ENCODE measurements at places on chromosomes 1 and 21.

DNA sequence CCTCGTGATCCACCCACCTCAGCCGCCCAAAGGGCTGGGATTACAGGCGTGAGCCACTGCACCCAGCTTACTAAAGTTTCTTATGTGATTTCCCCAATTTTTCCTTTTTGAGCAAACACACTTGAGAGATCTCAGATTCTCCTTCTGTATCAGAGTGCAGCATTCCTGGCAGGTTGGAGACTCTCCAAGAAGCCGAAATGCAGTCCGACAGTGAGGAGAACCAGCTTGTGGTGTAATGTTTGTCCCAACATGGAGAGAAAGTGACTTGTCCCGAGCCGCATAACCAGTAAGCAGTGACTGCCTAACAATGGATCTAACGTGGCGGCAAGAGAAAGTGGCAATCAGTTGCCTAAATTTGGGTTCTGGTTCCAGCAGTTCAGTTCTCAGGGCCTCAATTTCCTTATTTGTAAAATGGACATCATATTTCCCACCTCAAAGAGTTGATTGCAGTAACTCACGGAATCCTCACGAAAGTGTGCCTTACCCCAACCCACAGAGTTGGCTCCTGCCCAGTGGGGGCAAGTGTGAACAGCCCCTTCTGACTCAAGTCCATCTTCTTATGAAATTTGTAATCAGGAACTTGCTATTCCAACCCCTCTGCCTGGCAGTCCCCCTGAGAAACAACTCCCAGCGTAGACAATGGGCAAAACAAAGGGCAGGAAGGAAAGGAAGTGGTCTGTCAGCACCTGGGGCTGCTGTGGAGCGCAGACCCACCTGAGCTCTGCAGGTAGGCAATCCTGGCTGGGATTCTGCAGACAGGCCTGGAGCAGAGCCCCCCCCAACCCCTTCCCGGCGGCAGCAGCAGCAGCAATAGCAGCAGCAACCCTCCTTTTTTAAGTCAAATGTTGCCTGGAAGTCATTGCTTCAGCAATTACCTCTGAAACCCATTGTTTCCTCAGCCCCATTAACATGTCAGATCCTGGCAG, 223.6 kb upstream of the POU3F1 start:
- no peak for DNase-seq

- peak; percentile 70 for DNase-seq
Measured at GRCh38 chr21:35048706-35049617, at the start of gene RUNX1. Gene RUNX1, minus strand, starts transcription at chr21:35049302.

DNA sequence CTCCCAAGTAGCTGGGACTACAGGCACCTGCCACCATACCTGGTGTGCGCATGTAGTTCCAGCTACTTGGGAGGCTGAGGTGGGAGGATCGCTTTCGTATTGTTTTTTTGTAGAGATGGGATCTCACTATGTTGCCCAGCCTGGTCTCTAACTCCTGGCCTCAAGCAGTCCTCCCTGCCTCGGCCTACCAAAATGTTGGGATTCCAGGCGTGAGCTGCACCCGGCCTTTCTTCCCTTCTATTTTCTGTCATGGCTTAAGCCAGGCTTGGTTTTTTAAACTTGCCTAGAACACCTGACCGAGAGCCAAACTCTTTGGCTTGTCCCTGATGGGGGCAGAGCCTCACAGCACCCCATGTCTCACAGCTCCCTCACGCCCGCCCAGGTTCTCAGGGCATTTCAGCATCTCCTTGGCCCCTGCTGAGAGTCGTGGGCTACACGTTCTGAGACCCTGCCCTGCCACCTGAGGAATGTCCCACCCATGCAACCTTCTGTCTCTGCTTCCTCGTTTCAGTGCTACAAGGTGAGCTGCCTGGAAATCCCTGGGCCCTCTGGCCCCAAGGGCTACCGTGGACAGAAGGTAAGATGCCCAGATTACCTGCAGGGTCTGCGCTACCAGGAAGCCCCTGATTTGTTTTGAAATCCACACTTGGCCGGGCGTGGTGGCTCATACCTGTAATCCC, 15.7 kb downstream of the COL6A2 start:
- DNase-seq = no peak

- peak; percentile 23 for DNase-seq
Measured at GRCh38 chr1:109193653-109194590, 19.8 kb upstream of the SARS1 start.

DNA sequence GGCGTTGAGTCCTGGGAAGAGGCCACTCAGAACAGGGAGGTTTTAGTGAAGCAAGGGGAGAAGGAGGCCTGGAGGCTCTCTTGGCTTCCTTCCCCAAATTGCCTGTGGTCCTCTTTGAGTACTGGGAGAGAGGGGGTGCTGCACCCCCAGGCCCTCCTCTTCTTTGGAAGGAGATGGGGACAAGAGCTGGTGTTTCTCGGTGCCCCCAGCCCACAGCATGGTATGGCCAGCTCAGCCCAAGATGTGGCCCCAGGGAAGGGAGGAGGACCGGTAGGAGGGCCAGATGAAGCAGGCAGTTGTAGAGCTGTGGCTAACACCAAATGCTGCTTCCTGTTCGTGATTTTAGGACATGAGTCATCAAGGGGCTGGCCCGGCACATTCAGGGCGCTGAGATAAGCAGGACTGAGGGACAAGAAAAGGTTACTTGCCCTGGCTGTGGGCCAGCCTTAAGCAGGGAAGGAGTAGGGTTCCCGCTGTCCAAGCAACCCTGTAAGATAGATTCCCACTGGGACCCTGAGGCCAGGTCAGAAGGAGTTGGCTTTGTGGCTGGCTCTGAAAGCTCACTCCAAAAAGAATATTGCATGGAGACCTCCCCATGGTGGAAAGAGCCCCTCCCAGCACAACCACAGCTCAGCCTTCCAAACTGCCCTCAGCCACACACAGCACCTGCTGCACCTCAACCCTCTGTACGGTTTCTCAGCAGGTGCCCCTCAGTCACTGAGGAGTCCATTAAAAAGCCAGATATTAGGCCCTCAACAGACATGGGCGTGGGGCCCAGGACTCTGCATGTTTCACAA, 4.9 kb upstream of the TNFRSF1B start:
- peak; percentile 82 for DNase-seq

- peak; percentile 43 for DNase-seq
Measured at GRCh38 chr1:111222308-111223125, 5.0 kb upstream of the CHI3L2 start.

- no peak for DNase-seq
Measured at GRCh38 chr1:166721145-166721544, 118.1 kb upstream of the POGK start.

DNA sequence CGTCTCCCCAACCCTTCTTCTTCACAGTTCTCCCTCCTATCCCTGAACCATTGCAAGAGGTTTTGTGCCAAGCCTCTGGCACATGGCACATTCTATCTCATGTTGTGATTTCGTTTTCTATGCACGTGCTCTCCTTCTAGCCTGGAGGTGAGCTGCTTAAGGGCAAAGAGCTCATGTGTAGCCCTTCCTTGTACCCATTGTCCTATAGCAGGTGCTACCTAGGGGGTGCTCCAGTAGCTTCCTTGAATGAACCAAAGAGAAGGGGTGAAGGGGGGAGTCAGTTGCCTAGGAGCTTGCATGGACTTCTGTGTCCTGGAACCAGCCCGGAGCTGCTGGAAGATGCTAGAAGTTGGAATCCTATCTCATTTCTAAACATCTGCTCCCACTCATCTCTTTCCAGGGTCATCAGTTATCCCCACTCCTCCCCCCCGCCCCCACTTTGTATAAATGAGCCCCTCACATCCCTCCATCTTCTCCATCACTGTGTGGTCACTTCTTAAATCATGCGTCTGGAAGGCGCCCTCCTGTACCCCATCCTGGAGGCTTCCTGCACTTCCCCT, 535 bp upstream of the DISC1 start:
- peak; percentile 15 for DNase-seq

GRCh38 chr1:2003541-2004131, at the start of gene CFAP74:
Gene CFAP74, minus strand, starts transcription at chr1:2003786. Its CDS starts 12,830 bp downstream, at chr1:1990956.
- DNase-seq = no peak

- DNase-seq = no peak
Measured at GRCh38 chr1:9100471-9101043, 28.3 kb downstream of the GPR157 start.

DNA sequence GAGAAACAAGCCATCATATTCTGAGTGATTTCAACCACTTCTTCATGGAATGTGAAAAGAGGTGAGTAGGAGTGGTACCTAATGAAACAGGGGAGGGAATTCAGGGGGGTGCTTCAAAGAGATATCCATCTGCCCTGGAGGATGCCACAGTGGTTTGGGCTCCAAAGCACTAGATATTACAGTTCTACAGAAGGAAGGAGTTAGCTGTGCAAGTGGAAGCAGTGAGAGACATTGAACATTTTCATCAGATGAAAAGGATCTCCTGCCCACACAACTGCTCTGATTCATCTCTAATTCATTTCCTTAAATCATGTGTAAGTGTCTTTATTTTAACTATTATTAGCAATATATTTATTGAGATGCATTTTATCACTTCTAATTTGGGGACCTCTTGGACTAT, 2.8 kb upstream of the RGS5 start:
- no peak for DNase-seq

DNA sequence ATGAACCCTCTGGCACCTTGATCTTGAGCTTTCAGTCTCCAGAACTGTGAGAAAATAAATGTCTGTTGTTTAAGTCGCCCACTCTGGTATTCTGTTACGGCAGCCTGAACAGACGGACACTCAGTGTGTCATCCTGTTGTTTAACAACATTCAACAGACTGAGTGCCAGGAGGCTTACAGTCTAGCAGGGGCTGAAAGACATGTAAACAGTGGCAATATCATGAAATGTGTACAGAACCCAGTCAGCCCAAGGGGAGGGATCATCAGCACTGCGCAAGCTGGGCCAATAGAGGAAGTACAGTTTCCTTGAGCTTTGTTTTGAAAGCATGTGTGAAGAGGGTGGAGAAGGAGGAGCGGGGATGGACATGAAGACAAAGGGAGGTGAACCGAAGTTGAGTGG, 13.6 kb downstream of the DIP2A start:
- DNase-seq = no peak

- DNase-seq = no peak
Measured at GRCh38 chr1:162293073-162293692, 83.5 kb downstream of the SPATA46 start.

GRCh38 chr1:223642237-223642636, 23.3 kb downstream of the CAPN8 start:
- no peak for DNase-seq

GRCh38 chr1:33606272-33606671, 133.8 kb downstream of the ZSCAN20 start:
- DNase-seq = no peak

DNA sequence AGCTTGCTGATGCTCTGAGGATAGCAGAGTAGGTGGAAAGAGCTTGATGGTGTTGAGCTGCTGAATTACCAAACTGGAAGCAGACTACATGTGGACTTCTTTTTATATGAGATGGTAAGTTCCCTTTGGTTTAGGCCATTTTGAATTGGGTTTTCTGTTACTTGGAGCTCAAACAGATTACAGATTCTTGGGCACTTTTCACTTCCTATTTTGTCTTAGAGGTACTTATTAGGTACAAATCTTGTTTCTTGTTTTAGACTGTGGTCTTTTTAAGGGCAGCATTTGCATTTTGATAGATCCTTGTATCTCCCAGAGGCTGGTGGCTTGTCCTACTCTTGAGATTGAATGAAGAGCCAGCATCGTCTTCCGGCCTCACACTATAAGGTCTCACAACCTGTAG, 70.2 kb downstream of the GADD45A start:
- no peak for DNase-seq

DNA sequence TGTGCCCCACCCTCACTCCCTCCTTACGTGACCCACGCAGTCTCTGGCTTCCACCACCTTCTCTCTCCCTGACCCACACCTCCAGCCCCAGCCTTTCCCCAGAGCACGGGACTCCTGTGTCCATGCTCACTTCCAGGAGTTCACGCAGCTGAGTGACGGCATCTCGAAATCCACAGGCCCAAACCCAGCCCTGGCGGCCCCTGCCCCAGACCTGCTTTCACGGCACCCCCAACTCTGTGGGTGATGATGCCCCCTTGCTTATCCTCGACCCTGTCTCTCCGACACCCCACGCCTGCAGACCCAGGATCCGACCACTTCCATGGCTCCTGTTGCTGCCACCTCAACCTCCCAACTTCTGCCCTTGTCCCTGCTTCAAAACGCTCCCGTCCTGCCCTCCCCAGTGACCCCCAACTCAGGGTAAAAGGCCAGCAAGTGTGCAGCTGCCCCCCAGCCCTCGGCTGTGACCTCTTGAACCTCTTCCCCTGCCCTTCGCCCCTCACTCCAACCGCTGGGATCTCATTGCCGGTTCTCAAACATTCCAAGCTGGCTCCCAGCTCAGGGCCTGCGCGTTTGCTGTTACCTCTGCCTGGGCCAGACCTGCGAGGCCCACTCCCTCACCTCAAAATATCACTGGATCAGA, 30.4 kb upstream of the LAPTM5 start:
- DNase-seq = no peak

- no peak for DNase-seq
Measured at GRCh38 chr1:90246069-90246468, 251.2 kb downstream of the ZNF326 start.

GRCh38 chr21:46245213-46245915, 16.8 kb upstream of the LSS start:
- no peak for DNase-seq

- DNase-seq = no peak
Measured at GRCh38 chr1:204408074-204408507, 3.5 kb downstream of the PPP1R15B start.

DNA sequence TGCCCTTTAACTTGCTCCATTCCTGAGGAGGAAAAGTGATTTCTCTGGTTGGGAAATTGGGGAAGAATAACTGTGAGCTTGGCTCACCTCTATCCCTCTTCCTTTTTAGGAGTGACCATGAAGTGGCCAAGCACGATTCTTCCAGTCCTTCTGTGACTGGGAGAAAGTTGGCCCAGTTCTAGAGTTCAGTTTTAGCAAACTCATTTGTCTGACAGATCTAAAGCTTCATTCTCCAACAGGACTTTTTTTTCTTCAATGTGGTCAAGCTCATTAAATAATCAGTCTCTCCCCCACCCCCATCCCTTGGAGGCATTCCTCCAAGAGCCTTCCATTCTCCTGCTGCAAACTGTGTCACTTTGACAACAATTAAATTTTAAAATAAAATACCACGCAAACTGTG, 6.4 kb upstream of the AGL start:
- no peak for DNase-seq

DNA sequence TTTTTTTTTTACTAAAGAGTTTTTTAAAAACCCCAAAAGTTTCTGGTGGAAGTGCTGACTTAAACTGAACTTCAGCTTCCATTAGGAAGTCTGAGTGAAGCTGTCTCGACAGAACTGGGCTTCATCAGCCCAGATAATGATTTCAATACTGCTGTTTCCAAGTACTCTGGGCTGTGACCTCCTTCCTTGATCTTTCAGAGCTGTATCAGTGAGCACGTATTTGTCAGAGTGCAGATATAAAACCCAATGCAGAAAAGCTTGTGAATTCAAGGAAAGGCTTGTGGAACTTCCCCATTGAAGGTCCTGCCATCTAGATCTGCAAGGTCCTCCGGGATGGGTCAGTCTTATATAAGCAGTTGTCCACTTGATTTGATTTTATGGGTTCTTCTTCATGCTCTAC, 50.1 kb upstream of the RGS21 start:
- DNase-seq = no peak

DNA sequence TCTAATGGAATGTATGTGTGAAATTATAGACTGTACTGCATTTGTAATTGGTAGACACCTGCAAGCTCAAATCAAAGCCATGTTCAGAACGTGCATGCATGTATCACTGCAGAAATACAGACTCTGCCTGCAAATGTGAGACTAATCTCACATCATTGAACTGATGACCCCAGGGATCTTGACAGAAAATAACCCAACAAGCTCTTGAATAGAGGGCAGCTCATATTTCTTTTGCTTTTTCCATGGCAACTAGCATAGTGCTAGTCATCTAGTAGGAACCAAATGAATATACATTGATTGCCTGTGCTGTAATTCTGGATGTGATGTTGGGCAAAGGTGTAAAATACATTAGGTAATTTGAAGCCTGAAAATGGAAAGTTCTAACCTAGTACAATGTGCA, 62.4 kb downstream of the PTPRC start:
- no peak for DNase-seq

GRCh38 chr1:197521118-197521739, 253.2 kb downstream of the CRB1 start:
- DNase-seq = peak; percentile 44

All from CD8-positive, alpha-beta T cell (primary cell).